CD8-positive, alpha-beta memory T cell (primary cell): ENCODE measurements at places on chromosomes 11 and 22.

- H3K4me3 ChIP-seq: no peak overlapping the region
- DNase-seq: no peak
- H3K36me3 ChIP-seq: no peaks in the 10 kb centered on the region
- no peak overlapping the region for H3K27ac ChIP-seq
Observed at GRCh38 chr22:47233316-47234243, 471.1 kb downstream of the TBC1D22A start.

DNA sequence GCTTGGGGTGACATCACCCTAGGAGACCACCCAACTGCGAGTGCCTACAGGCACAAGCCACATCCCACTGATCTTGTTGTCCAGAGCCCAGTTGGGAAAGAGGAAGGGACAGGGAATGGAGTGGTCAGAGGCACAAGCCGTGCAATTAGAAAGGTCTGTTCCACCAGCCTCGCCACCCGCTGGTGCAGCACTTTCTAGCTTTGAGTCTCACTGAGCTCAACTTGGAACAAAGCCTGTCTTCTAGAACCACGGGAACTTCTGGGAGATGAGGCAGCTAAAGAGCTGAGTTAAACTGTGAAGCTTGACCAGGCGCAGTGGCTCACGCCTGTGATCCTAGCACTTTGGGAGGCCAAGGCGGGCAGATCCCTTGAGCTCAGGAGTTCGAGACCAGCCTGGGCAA is 29.3 kb downstream of the TPBGL start:
- H3K27me3 ChIP-seq: no peaks in the 10 kb centered on the region
- no peak for DNase-seq

GRCh38 chr11:124682443-124682842 is 8.7 kb downstream of the SPA17 start:
- no peak overlapping the region for H3K4me3 ChIP-seq
- H3K27ac ChIP-seq: no peak overlapping the region
- H3K4me1 ChIP-seq: no peaks in the 10 kb centered on the region

DNA sequence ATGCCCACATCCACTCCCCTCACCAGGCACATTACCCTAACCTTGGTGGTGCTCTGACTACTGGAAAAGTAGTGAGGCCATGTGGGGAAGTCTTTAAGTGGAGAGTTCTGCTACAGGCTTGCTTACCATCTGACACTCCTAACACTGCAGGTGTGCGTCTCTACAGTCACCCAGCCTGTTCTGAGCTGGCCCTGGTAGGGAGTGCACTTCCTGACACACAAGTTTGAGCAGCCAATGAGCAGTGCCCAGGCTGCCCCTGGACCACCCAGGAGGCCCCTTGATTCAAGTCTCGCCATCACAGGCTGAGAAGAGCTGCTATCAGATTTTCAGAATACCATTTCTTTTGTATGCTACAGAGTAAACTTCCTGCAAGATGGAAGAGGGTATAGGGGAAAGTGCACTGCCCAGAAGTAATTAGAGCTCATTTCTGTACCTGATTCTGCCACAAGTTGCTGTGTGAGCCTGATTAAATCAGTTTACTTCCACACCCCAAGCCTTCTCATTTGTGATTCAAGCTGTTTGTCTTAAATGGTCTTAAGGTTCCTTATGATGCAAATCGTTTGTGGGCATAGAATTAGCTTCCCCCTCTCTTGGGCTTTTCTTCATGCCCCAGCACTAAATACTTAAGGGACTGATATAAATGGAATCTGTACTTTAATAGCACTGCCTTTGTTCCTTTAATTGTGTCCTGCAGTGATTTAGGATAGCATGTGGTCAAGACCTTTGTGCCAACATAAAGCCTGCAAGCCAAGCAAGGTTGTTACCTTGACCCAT is 22.2 kb downstream of the OPCML start:
- H3K36me3 ChIP-seq: no peaks in the 10 kb centered on the region
- DNase-seq: no peak
- no peaks in the 10 kb centered on the region for H3K4me1 ChIP-seq
- no peak overlapping the region for H3K27ac ChIP-seq
- no peaks in the 10 kb centered on the region for H3K27me3 ChIP-seq

GRCh38 chr11:84522331-84522730 is 1104.8 kb downstream of the DLG2 start:
- DNase-seq: no peak
- H3K4me3 ChIP-seq: no peak overlapping the region
- H3K36me3 ChIP-seq: no peaks in the 10 kb centered on the region
- no peak overlapping the region for H3K27ac ChIP-seq
- no peaks in the 10 kb centered on the region for H3K27me3 ChIP-seq

GRCh38 chr11:2586793-2587131 is 113.0 kb downstream of the KCNQ1OT1 start:
- H3K36me3 ChIP-seq: no peaks in the 10 kb centered on the region
- no peak overlapping the region for H3K27ac ChIP-seq
- H3K4me1 ChIP-seq: no peaks in the 10 kb centered on the region
- H3K27me3 ChIP-seq: no peaks in the 10 kb centered on the region

DNA sequence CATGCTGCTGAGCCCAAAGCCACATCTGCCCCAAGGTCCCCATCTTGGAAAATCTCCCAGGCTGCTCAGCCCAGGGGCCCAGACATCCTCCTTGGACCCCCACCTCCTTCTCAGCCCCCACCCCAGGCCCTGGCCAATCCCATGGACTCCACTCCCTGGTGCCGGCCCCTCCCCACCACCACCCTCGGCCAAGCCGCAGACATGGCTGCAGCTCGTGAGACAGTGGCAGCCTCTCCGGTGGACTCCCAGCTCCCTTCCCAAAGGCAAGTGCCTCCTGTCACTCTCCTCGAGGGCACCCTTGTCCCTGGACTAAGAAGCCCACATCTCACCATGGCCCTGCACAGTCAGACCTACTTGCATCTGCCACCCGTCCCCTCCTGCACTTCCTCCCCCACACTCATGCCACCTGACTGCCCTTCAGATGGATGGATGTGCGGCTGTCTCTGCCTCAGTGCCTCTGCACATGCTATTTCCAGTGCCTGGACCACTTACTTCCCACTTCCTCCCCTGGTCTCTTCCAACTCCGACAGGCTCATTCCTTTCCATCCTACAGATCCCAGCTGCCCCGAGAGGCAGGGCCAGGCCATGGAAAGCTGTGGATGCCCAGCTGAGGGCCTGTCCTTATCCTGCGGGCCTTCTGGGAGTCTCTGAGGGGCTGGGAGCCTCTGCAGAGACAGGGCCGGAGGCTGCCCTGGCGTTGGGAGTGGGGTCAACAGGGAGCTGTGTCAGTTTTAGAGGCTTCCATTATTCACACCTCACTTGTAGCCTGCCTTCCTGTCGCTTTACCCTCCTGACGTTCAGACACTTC is 25.5 kb upstream of the RFPL3 start:
- H3K27me3 ChIP-seq: no peaks in the 10 kb centered on the region
- no peak for DNase-seq
- no peak overlapping the region for H3K27ac ChIP-seq

- DNase-seq: no peak
- no peaks in the 10 kb centered on the region for H3K36me3 ChIP-seq
- no peaks in the 10 kb centered on the region for H3K27me3 ChIP-seq
- H3K4me1 ChIP-seq: no peaks in the 10 kb centered on the region
Observed at GRCh38 chr22:34849965-34850364, 216.0 kb upstream of the ISX start.

DNA sequence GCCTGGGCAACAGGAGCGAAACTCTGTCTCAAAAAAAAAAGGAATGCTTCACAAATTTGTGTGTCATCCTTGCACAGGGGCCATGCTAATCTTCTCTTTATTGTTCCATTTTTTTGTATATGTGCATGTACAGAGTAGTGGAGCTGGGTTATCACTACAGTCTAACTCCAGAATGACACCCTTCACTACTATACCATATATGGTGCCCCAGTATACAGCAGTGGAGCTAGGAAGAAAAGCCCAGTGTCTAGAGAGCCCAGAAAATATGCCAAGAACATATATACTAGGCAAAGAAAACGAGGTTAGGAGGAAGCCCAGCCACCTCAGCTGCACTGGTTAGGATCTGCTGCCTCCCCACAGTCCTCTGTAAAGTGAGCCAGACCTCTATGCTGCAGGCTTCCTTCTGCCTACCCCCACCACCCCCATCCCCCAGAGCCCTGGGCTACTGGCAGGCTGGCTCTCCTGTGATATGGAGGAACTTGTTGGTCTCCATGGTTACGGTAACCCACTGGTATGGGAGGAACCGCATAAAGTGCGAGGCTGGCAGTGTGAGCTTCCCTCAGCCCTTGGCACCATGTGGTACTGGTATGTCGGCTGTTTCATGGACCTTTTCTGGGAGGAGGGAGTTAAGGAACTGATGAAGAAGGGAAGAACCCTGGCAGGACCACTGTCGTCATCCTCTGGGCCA is 34.3 kb downstream of the RCOR2 start:
- H3K27me3 ChIP-seq: no peaks in the 10 kb centered on the region
- no peaks in the 10 kb centered on the region for H3K36me3 ChIP-seq
- peaks cover 68% of the 10 kb centered on the region for H3K4me1 ChIP-seq
- H3K4me3 ChIP-seq: no peak overlapping the region

GRCh38 chr11:107438148-107438547 is 19.5 kb downstream of the CWF19L2 start:
- H3K27me3 ChIP-seq: no peaks in the 10 kb centered on the region
- peaks cover 29% of the 10 kb centered on the region for H3K36me3 ChIP-seq
- no peaks in the 10 kb centered on the region for H3K4me1 ChIP-seq

- no peaks in the 10 kb centered on the region for H3K4me1 ChIP-seq
- no peak overlapping the region for H3K4me3 ChIP-seq
- DNase-seq: no peak
- no peak overlapping the region for H3K27ac ChIP-seq
- H3K36me3 ChIP-seq: no peaks in the 10 kb centered on the region
Observed at GRCh38 chr11:111494040-111494439, 18.1 kb downstream of the BTG4 start.

GRCh38 chr22:47996446-47996857 is 1234.0 kb downstream of the TBC1D22A start:
- H3K4me3 ChIP-seq: no peak overlapping the region
- H3K27ac ChIP-seq: no peak overlapping the region
- no peaks in the 10 kb centered on the region for H3K4me1 ChIP-seq
- H3K36me3 ChIP-seq: no peaks in the 10 kb centered on the region
- no peaks in the 10 kb centered on the region for H3K27me3 ChIP-seq
- no peak for DNase-seq

DNA sequence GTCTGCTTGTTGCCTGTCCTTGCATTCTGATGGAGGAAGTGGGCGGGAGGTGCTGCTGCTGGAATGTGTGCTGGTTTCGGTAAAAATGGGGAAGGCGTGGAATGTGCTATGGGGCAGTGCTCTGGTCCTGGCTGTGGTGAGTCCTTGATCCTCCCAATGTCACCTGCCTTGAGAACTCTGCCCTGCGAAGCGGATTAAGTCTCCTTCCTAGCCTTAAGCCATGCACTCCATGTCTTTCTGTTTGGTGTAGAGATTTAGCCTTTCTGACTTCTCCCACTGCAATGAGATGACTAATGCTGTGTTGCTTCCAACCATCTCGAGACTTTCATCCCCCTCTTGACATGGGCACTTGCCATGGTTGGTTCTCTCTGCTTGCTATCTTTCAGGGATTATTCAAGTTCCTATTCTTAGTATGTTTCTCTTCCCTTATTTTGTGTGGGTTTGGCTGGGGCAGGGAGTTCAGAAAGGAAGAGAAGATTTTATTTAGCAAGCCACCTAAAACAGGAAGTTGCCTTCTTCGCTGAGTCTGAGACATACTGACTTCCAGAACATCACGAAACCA is 687.9 kb downstream of the NTM start:
- no peak overlapping the region for H3K27ac ChIP-seq
- no peaks in the 10 kb centered on the region for H3K4me1 ChIP-seq

GRCh38 chr11:121300972-121301699 is 8.6 kb downstream of the SC5D start:
- no peaks in the 10 kb centered on the region for H3K4me1 ChIP-seq
- H3K27me3 ChIP-seq: no peaks in the 10 kb centered on the region
- no peak overlapping the region for H3K27ac ChIP-seq
- peaks cover 7% of the 10 kb centered on the region for H3K36me3 ChIP-seq
- H3K4me3 ChIP-seq: no peak overlapping the region

GRCh38 chr11:46588131-46588530 is 5.7 kb downstream of the AMBRA1 start:
- H3K27me3 ChIP-seq: no peaks in the 10 kb centered on the region
- H3K4me1 ChIP-seq: peaks cover 30% of the 10 kb centered on the region
- H3K27ac ChIP-seq: no peak overlapping the region
- DNase-seq: no peak
- H3K36me3 ChIP-seq: peaks cover 3% of the 10 kb centered on the region

DNA sequence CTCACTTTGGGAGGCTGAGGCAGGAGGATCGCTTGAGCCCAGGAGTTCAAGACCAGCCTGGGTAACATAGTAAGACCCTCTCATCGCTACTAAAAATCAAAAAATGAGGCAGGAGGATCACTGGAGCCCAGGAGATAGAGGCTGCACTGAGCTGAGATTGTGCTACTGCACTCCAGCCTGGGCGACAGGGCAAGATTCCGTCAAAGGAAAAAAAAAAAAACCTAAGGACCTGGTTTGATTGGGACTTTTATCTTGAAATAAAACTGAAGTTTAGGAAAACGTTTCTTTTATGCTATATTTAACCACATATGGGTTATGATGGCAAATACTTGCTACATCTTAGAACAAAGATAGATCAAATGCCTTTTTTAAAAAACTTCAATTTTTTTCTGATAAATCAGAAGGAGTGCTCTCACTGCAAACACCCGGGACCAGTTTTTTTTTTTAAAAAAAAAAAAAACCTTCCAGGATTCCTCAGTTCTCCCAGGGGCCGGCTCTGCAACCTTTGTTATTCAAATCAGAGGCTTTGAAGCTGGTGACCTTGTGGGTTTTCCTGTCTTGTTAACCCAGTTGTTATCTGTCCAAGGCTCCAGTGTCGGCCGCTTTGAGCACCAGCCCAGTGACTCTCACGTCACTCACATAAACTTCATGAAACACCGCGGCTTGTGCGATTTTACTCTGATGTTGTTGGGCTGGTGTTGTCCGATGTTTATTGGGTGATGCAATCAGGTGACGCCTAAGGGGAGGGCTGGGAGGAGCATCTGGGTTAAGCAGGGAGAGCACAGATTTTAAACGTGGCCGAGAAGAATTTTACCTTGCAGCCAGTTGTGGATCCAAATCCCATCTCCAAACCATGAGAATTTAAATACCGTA is 24.7 kb upstream of the SLC22A12 start:
- H3K4me1 ChIP-seq: no peaks in the 10 kb centered on the region
- DNase-seq: no peak
- H3K27ac ChIP-seq: no peak overlapping the region
- no peaks in the 10 kb centered on the region for H3K27me3 ChIP-seq
- H3K4me3 ChIP-seq: no peak overlapping the region
- no peaks in the 10 kb centered on the region for H3K36me3 ChIP-seq

GRCh38 chr11:23212807-23213206 is 352.5 kb upstream of the CCDC179 start:
- H3K36me3 ChIP-seq: no peaks in the 10 kb centered on the region
- no peaks in the 10 kb centered on the region for H3K4me1 ChIP-seq
- H3K27me3 ChIP-seq: no peaks in the 10 kb centered on the region
- H3K27ac ChIP-seq: no peak overlapping the region

GRCh38 chr11:122229078-122229477 is 113.1 kb upstream of the BLID start:
- H3K36me3 ChIP-seq: no peaks in the 10 kb centered on the region
- no peaks in the 10 kb centered on the region for H3K4me1 ChIP-seq
- no peak overlapping the region for H3K27ac ChIP-seq
